ENCODE measurements at places on chromosomes 6 and 20.

DNA sequence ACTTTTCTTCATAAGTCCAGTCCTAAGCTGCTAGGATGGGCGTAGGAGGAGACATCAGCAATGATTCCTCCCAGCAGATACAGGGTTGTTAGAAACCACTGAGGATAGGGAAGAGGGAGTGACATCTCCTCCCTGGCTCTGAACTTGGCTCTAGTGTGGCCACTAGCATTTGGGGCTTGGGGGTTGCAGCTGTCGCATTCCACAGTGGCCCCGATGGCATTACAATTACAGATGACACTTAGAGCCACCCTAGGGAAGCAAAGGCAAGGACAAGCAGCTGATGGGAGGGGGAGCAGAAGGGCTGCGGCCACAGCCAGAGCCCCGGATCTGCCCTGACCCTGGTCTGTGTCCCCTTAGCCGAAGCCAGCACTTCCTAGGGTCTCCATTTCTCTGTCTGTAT lies 9.5 kb upstream of the CDKN1A start:
- no peak for DNase-seq

DNA sequence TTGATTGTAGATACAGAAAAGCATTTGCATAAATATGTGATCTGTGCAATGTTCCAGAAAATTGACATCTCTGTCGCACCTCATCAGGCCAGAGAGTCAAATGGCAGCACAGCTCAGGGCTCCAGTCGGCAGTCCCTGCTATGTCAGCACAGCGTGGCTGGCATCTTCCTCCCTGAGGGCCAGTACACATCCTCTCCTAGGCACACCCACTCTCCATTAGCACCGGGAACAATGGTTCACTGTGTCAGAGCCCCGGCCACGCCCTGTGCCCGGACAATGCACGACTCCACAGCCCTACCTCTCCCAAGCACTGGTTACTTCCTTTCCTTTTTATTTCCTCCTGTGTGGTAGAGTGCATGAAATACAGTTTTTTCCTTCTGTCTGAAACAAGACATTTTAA lies 114.9 kb downstream of the FOXC1 start:
- DNase-seq, result peak; percentile 56

GRCh38 chr6:112526594-112526993 lies 179.5 kb downstream of the RFPL4B start:
- no peak for DNase-seq

- DNase-seq, result no peak
These were observed 28.3 kb upstream of the MEI4 start for GRCh38 chr6:77624515-77624914.

DNA sequence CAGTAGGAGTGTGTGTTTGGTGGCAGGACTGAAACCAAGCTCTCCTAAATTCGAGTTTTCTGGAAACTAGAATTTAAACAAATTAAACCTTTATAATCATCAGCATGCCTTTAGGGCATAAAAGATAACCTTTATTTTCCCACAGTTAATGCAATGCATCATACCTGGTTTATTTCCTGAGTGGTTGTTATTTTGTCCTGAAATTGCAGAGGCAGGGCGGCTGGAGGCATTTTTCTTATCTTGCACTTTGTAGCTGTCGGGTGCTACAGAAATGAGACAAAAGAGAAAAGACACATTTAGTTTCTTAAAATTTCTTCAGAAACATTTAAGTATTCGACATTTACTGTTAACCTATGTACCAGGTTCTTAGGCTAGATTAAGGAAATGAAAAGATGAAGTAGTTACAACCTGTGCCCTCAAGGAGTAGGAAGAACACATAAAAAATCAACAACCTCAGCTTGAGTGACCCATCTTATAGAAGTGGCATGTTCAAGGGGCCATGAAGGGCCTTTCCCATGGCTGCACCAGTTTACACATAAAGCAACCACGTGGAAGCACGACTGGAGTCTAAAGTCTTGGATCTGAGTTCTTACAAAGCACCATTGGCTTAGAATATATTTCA lies 128.6 kb downstream of the MAP7 start:
- no peak for DNase-seq

- no peak for DNase-seq
These were observed 75.1 kb downstream of the ADGRG6 start for GRCh38 chr6:142376800-142377496.

GRCh38 chr20:4592316-4593148 lies 129.2 kb upstream of the PRND start:
- DNase-seq, result peak; percentile 46

GRCh38 chr6:170429450-170429849 lies 122.9 kb downstream of the FAM120B start:
- DNase-seq, result no peak

GRCh38 chr20:24478584-24478983 lies 9.2 kb downstream of the SYNDIG1 start:
- DNase-seq, result no peak

GRCh38 chr6:41343641-41344187 lies 8.3 kb downstream of the NCR2 start:
- DNase-seq, result no peak

- peak; percentile 65 for DNase-seq
These were observed 42.0 kb upstream of the LY86 start for GRCh38 chr6:6546318-6547109.

DNA sequence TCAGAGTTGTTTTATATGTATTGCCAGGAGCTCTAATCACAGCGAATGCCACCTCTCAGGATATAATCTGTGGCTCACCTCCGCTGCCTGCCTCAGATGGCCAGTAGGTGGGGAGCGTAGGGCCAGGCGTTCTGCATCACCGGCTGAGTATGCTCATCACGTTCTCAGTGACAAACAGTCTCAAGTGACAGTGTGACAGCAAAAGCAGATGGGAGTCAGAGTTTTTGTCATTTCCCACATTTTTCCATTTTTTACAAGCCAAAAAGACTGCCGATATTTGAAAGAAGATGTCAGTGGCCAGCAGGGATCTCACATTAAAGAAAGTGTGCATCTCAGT lies 208.7 kb downstream of the ALDH8A1 start:
- DNase-seq, result no peak

- no peak for DNase-seq
These were observed 85.9 kb upstream of the KCNG1 start for GRCh38 chr20:51108638-51109363.

GRCh38 chr6:71527886-71528285 lies 239.3 kb downstream of the OGFRL1 start:
- DNase-seq, result no peak

DNA sequence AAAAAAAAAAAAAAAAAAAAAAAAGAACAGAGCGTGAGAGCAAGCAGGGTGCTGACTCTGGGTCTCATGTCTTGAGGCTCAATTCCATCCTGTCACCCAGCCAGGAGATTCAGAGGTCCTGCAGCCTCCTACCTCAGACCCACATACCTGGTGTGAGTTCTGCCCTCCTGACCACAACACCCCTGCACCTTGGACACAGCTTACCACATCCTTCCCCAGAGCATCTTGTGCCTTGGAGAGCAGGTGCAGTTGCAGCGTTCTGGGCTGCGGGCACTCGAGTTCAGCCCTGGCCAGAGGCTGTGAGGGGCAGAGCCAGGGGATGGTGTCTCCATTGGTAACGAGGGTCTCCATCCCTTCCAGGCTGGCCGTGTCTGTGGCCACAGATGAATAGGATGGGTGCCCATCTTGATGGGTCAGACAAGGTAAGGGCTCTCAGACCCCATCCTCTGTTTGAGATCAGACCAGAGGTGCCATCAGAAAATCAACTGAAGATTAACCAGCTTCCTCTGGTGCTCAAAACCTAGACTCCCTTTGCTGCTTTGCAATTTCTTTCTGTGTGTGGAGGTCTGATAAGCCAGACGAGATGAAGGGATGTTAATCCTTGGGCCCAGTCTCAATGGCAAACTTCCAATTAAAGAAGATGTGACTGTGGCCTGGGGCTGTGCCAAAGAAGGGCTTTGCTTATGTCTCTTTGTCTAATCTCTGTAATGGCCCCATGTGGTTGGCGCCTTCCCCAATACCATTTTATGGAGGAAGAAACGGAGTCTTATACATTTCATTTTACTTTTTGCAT lies 14.7 kb upstream of the ZNF831 start:
- DNase-seq, result no peak

GRCh38 chr20:44204832-44205215 lies 5.7 kb downstream of the OSER1 start:
- no peak for DNase-seq

DNA sequence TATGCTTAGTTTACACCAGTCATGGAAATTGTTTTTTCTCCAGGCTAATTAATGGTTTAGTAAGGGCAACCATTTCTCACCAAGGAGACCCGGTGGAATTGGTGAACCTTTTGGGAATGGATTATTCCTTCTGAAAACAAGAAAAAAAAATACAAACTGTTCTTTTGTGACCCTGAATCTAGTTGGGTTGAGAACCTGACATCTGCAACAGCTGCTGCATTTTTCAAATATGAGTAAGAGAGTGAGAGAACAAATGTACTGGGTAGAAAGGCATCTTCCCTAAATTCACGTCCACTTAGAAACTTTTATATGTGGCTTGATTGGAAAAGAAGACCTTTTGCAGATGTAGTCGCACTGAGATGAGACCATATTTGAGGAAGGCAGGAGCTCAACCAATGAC lies 553.4 kb upstream of the EPHA7 start:
- DNase-seq, result no peak

DNA sequence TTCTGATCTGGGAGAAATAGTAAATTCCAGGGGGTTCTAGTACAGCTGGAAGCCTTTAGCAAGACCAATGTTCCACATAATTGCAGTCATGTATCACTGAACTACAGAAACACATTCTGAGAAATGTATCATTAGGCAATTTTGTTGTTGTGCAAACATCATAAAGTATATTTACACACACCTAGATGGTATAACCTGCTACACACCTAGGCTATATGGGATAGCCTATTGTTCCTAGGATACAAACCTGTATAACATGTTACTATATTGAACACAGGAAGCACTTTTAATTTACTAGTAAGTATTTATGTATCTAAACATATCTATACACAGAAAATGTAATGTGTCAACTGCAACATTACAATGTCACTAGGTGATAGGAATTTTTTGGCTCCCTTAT lies 525.9 kb upstream of the NRSN1 start:
- no peak for DNase-seq

DNA sequence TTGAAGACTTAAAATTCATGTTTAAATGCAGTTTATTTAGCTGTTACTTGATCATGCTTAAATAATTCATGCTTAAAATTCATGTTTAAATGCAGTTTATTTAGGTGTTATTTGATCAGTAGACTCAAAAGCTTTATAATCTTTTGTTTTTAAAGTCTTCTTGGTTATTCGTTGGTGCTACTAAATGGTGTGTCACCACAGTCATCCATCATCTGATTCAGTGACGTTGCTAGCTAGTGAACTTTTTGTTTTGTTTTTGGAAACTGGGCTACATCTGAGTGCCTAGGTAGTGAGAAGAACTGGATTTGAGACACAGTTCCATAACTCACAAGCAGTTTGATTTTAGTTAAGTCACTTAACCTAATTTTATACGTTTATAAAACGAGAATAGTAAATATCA lies 20.9 kb downstream of the SCAF8 start:
- DNase-seq, result no peak

GRCh38 chr6:95917034-95917433 lies 98.7 kb upstream of the FUT9 start:
- no peak for DNase-seq

DNA sequence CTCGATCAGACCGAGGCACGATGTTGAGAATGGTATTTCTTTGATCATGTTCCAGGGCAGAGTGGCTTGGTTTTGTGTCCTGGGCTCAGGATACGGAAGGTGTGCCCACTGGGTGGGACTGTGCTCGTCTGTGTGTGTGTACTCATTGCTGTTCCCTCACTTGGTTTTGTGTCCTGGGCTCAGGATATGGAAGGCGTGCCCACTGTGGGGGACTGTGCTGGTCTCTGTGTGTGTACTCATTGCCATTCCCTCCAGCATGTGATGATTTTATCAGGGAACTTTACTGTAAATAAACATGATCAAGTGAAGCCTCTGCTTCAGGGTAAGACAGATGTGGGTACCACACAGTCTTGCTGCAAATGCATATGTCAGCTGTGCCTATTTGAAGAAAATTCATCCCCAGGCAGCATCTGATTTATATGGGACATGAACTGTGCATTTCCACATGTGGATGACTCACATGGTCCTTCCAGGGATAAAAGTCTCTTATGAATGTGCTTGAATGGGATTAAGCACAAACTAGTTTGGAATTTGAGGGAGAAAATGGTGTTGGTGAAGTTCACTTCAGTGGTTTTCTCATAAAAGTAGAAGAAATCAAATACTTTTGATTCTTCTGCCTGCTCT lies 274.3 kb downstream of the QKI start:
- DNase-seq, result no peak

DNA sequence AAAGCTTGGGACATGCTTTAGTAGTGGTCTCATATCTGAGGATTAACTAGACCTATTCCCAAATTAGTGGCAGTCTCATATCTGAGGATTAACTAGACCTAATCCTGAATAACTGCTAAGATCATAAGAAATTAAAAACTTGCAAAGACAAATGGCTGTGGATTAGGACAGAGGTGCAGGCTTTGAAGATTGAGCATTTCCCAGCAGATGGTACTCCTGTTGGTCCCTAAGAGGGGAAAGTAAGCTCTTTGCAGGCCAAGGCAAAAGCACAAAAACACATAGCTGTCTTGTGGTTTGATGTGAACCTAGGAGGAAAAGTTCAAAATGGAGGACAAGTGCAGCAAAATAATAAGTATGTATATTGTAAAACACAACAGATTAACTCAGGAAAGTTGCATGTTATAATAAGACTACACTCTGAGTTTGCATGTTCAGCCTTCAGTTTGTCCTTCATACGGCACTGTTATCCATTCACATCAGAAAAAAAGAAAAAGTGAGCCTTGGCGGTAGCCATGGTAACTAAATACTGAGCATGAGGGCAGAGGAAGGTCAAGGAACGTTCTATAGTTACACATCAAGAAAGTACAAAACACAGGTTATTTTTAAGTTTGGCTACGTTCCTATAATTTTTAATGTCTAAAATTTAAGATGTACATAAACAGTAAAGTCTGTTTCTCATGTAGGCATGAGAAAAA lies 62.8 kb downstream of the FILIP1 start:
- no peak for DNase-seq

DNA sequence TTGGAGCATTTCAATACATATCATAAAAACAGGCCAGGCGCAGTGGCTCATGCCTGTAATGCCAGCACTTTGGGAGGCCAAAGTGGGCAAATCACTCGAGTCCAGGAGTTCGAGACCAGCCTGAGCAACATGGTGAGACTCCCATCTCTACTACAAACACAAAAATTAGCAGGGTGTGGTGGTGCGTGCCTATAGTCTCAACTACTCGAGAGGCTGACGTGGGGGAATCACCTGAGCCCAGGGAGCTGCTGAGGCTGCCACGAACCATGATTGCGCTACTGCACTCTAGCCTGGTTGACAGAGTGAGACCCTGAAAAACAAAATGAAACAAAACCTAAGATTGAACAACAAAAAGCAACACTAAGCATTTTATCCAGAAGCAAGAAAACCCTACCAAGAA lies 47.2 kb downstream of the BACH2 start:
- no peak for DNase-seq
